ENCODE measurements at places on chromosomes 3 and 15.
A peak's percentile ranks its signal among the peaks of the same experiment; 100 is the strongest.

- no peak for DNase-seq
These were observed 216.3 kb downstream of the RPLP1 start for GRCh38 chr15:69668963-69669362.

- no peak for DNase-seq
These were observed 665.6 kb upstream of the CCDC54 start for GRCh38 chr3:106711650-106712049.

- no peak for DNase-seq
These were observed 1.1 kb downstream of the HDGFL3 start for GRCh38 chr15:83206526-83207008.

GRCh38 chr3:78497021-78497420, 1270.8 kb downstream of the ROBO1 start:
- DNase-seq, result peak; percentile 74

DNA sequence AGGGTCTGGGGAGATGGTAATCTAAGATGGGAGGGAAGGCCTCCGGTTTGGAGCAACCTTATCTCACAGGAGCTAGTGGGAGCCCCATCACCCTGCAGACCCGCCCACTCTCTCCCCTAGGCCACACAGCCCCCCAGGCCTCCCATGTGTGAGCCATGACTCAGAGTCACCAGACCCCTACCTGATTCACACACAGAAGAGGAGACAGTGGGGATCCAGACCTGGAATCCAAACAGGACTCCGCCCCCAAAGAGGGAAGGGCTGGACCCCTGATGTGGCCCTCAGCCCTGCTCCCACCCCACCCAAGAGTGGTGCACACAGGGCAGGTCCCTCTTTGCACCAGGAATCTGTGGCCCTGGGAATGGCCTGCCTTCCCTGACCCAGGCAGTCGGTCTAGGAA, 97.4 kb downstream of the ADCY5 start:
- DNase-seq, result no peak

DNA sequence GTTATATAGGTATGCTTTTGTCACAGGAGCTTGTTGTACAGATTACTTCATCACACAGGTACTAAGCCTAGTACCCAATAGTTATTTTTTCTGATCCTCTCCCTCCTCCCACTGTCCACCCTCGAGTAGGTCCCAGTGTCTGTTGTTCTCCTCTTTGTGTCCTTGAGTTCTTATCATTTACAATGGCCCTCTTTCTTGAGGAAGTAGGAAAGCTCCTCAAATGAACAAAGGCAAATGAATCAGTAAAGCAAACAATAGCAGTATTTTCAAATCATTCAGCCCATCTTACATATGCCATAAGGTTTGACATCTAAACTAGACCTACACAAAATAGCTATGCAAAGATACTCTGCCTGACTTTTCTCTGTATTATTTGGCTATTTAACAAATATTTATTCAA, 211.5 kb downstream of the CDIN1 start:
- no peak for DNase-seq

- no peak for DNase-seq
These were observed 445.0 kb upstream of the TGFBR2 start for GRCh38 chr3:30161375-30161774.

- no peak for DNase-seq
These were observed 10.2 kb downstream of the GTF2A2 start for GRCh38 chr15:59647085-59647484.

DNA sequence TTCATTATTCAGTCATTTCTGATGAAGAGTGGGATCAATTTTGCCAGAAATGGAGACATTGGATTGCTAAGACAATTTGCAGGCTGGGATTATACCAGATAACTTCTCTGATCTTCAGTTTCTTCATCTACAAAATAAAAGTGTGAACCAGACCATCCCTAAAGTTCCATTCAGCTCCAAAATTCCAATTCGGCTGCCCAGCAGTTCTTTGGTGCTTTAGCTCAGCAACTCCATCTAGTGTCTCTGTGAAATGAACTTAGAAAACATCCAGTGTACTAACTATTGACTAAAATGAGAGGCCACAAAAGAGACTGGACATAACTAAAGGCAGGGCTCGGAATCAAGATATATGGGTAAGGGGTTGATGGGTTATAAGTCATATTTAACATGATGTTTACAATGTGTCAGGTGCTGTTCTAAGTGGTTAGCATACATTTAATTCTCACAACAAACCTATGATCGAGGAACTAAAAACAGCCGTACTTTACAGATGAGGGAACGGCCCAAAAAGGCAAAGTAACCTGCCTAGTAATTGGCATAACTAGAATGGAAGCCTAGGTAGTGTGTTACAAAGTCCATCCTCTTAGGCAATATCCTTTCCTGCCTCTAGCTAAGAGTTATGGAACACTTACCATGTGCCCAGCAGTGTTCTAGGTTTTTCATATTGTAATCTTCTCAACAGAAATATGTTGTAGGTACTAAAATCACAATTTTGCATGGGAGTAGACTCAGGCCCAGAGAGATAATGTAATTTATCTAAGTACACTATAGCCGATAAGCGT, 17.0 kb downstream of the THAP10 start:
- DNase-seq, result no peak

GRCh38 chr3:149634072-149634471, 23.8 kb downstream of the WWTR1 start:
- DNase-seq, result no peak

GRCh38 chr3:55676643-55677042, 189.5 kb upstream of the WNT5A start:
- no peak for DNase-seq

DNA sequence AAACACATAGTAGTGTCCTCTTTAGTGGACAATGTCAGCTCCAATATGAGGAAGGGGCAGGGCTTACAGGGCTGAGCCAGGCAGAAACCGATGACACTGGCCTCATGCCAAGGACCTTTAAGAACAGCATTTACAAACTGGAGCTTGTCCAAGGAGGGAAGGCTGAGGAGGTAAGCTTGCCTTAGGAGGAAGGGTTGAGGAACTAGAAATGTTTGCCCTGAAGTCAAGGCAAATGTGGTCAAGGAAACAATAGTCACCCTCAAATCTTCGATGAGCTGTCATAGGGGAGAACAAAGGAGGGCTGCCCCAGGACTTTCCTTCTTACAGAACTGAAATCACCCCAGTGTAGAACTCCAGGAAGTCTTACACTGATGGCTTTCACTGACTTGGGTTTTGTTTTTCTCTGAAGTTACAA, 136.4 kb downstream of the LIPC start:
- DNase-seq, result no peak

GRCh38 chr15:84992157-84992944, 10.7 kb downstream of the PDE8A start:
- no peak for DNase-seq

DNA sequence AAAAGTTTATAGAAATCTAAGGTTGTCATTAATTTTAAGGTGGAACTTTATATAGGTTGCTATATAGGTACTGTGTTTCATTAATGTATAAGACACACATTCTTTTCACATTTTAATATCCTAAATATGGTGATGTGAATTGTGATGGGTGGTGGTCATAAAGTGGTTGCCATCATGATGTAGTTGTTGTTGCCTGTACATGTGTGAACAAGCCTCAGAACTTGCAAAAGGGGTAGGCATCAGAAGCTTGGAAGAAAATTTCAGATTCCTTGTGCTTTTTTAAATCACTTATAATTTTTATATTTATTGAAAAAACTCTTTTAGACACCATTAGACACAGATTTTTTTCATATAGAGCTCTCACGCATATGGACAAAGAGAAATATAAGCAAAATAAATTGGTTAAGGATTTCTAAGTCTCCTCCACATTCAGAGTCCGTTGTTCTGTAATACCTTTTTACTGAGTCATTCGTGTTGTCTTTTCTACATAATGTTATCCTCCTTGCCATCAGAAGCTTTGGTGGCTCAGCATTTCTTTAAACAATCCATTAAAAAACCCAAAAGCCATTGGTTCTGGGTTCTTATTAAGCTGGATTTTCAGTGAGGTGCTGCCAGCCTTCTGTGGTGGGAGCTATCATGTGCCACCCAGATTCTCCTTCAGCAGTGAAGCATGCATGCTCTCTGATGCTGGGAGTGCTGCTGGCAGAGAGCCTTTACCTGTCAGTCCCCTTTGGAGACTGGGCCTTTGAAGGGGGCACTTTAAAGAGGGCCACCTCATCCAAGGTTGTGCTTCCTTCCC, 140.4 kb upstream of the GALNT15 start:
- DNase-seq, result no peak

- DNase-seq, result no peak
These were observed 125.1 kb downstream of the SUCLG2 start for GRCh38 chr3:67529337-67529736.
